ENCODE measurements at places on chromosomes 6 and 20.

GRCh38 chr6:98827295-98828159 lies 6.8 kb upstream of the POU3F2 start:
- no peak for DNase-seq

GRCh38 chr6:157563611-157564284 lies 182.8 kb downstream of the ZDHHC14 start:
- DNase-seq = no peak

DNA sequence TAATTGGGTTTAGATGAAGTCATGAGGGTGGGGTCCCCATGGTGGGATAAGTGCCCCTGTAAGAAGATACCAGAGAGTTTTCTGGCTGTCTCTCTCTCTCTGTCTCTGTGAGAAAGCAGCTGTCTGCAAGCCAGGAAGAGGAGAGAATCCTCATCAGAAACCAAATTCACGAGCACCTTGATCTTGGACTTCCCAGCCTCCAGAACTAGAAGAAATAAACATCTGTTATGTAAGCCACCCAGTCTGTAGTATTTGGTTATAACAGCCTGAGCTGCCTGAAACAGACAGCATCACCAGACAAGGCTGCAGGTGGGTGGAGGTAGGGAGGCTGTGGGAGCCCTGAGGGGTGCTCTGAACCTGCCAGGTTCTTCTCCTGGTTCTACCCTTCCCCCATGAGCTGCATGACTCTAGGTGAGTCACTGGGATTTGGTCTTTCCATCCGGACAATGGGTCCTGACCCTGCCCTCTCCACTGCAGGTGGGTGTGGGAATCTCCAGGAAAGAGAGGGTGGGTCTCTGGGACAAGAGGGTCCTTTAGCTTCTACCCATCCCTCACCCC lies 34.3 kb upstream of the VEGFA start:
- DNase-seq = no peak

DNA sequence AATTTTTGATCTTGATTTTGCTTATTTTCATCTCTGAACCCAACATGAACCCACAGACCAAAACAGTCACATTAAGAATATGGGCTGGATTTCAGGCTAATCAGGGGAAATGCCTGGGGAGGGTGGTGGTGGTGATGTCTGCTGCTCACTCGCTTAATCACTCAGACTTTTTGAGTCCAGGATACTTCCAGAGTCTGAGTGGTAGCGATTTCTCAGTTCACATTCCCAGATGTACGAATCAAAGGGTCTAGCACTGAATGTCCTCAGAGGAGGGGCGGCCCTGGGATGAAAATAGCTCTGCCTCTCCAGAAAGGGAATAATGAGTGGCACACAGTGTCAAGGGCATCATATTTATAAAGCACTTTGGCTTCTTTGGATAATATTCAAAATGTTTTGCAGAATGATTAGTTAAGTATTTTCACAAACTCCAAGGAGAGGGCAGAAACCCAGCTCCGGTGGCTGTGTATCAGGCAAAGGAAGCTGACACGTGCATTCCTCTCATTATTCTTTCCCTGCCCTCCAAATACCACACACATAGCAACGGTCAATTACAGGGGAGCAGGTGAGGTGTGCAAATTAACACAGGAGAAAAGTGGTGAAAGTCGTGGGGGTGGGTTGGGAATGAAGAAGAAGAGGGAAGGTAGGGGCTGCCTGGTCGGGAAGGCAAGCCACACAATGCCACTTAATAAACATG lies 345.2 kb upstream of the RSPO3 start:
- DNase-seq = no peak

GRCh38 chr20:46816886-46817638 lies 77.6 kb upstream of the EYA2 start:
- no peak for DNase-seq

GRCh38 chr6:146265056-146265455 lies 236.2 kb downstream of the GRM1 start:
- DNase-seq = no peak

GRCh38 chr6:139373154-139373927 lies 1.1 kb downstream of the CITED2 start:
- peak; percentile 71 for DNase-seq

DNA sequence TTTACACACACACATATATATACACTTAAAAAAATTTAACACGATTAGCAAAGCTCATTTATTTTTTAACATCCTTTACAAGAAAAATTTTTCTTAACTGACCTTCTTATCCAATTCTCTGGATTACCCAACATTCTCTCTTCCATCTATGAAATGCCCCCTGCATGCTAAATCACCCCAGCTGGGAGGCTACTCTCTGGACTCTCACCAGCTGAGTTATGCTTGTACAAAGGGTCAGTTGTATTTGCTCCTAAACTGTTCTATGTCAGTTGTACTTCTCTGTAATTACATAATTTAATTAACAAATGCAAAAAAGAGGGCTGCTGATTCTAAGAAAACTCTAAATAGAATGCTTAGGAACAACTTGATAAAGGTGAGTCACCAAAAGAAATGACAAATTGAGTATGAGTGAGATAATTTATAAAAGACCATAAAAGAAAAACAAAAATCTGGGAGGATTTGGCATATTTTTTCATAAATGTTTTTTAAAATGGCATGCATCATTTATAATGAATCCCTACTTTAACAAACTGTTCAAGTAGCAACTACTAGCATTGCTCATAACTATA lies 120.5 kb downstream of the KIF13A start:
- DNase-seq = no peak

- DNase-seq = no peak
Observed at GRCh38 chr6:85449818-85450759, at the start of gene NT5E. NT5E (plus strand) TSS chr6:85450083; CDS start chr6:85450140, 57 bp downstream.

DNA sequence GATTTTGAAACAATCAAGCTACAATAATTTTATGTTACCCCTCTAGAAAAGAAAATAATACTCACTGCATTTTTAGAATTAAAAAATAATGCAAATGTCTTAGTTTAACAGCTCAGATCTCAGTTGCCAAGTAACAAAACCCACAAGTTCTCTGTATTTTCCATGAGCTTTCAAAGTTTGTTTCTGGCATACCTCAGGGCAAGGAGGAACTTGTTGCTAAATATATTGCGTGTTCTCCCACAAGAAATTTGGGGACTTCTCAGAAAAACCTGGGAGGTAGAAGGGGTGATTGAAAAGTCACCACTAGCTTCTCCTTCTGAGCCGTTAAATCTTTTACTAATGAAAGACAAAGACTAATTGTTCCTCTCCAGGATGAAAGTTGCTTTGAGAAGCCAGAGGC lies 236.8 kb upstream of the MARCKS start:
- no peak for DNase-seq

- peak; percentile 32 for DNase-seq
Observed at GRCh38 chr6:11729076-11729475, 49.5 kb downstream of the ADTRP start.

GRCh38 chr20:5126512-5127203 lies at the start of gene CDS2:
CDS2 (plus strand) TSS chr20:5127008; CDS start chr20:5127093, 85 bp downstream.
- DNase-seq = peak; percentile 100

- DNase-seq = no peak
Observed at GRCh38 chr6:16227048-16227562, 11.3 kb upstream of the GMPR start.

- DNase-seq = no peak
Observed at GRCh38 chr6:130946076-130946475, 117.0 kb downstream of the EPB41L2 start.

- no peak for DNase-seq
Observed at GRCh38 chr6:88669475-88669874, 293.9 kb downstream of the RNGTT start.

GRCh38 chr6:71488186-71488585 lies 199.6 kb downstream of the OGFRL1 start:
- no peak for DNase-seq

DNA sequence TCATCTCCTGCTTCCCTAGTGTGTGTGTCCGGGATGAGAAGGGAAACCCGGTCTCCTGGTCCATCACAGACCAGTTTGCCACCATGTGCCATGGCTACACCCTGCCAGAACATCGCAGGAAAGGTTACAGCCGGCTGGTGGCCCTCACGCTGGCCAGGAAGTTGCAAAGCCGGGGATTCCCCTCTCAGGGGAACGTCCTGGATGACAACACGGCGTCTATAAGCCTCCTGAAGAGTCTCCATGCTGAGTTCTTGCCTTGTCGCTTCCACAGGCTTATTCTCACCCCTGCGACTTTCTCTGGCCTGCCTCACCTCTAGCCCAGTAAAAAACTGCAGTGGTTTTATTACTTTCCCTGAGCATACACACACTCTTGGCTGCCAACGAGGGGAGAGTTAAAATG lies 23.9 kb upstream of the C6orf141 start:
- DNase-seq = no peak

DNA sequence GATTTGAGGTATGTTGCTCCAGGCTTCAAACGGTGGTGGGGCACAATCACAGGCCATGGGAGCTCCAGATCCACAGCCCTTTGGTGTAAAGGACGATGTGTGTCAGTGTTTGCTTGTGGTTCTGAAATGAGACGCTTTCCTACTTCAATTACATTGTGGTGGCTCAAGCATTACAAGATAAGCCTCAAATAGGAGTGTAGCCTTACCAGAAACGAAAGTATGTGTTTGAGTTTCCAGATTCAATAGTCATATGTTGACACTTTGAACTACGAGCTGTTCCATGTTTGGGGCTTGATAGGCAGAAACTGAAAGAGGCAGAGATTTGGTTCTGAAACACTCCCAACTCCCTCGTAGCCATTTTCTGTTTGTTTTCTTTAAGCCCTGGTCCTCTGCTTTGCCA lies 187.1 kb downstream of the MYLK4 start:
- DNase-seq = no peak

- no peak for DNase-seq
Observed at GRCh38 chr6:41463062-41463930, 82.9 kb upstream of the FOXP4 start.

DNA sequence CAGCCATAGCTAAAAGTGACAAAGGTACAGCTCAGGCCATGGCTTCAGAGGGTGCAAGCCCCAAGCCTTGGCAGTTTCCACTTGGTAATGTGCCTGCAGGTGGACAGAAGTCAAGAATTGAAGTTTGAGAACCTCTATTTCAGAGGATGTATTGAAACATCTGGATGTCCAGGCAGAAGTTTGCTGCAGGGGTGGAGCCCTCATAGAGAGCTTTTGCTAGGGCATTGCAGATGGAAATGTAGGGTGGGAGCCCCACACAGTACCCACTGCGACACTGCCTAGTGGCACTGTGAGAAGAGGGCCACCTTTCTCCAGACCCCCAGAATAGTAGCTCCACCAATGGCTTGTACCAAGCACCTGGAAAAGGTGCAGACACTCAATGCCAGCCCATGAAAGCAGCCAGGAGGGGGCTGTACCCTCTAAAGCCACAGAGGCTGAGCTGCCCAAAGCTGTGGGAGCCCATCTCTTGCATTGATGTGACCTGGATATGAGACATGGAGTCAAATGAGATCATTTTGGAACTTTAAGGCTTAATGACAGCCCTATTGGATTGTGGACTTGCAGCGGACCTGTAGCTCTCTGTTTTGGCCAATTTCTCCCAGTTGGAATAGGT lies 1299.4 kb upstream of the MAP3K7 start:
- no peak for DNase-seq

- no peak for DNase-seq
Observed at GRCh38 chr6:35317483-35318195, 20.0 kb downstream of the DEF6 start.

- no peak for DNase-seq
Observed at GRCh38 chr6:36268478-36269275, 1.2 kb upstream of the PNPLA1 start.

DNA sequence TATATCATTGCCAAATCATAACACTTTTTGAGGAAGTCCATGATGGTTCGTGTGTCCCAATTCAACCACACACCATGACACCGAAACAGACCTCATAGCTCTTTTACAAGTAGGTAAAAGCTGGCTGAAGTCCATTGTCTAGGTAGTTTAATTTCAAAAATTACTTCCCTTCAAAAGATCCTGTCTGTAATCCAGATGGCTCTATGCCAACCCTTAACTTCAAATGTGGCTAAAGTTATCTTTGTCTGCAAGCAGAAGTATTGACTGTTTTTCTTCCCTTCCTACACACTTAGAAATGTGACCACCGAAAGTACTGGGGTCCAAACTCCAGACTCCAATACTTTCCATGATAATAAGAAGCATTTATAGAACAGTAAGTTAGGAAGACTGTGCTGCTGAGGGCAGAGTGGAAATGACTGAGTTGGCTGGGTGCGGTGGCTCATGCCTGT lies 8.3 kb upstream of the TIAM2 start:
- DNase-seq = no peak

- DNase-seq = no peak
Observed at GRCh38 chr6:98838032-98838431, 3.7 kb downstream of the POU3F2 start.

DNA sequence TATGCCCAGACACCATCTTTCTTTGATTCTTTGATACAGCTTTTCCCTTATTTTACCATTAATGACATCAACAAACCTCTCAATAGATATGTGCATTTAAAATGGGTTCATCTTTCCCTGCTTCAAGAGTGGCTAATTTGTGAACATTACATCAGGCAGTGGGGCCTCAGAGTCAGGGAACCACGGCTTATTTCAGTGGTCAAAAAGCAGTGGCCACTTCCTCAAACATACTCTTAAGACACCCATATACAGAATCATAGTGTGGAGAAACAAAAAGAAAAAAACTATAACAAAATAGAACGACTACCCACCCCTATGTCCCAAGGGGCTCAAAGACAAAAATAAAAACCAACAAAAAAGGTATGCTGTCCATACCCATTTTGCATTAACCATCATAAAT lies 12.9 kb downstream of the SALL4 start:
- DNase-seq = no peak

- peak; percentile 27 for DNase-seq
Observed at GRCh38 chr6:35497571-35498421, 917 bp upstream of the TEAD3 start.

DNA sequence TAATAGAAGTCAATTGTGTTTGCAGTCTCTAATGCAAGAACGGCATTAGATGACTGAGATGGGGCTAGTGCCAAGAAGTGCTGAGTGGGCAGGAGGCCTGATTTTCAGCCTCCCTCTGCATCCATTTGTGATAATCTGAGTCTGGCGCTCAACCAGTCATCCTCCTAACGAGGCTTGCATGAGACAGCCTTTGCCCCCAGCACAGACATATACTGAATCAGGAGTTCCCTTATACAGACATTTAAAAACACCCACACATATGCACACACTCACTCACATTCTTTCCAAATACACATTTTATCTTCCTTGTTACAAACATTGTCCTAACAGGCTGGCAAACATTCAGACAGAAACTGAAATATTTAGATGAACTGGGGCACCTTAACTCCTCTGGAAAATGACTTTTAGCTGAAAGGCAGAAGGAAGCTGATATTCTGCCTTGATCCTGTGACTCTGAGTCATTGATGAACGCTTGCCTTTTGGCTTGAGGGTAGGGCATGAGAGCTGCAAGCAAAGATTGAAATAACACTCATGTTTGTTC lies 562.3 kb downstream of the DHX35 start:
- DNase-seq = no peak

- DNase-seq = no peak
Observed at GRCh38 chr20:12482661-12483060, 526.1 kb upstream of the SPTLC3 start.

DNA sequence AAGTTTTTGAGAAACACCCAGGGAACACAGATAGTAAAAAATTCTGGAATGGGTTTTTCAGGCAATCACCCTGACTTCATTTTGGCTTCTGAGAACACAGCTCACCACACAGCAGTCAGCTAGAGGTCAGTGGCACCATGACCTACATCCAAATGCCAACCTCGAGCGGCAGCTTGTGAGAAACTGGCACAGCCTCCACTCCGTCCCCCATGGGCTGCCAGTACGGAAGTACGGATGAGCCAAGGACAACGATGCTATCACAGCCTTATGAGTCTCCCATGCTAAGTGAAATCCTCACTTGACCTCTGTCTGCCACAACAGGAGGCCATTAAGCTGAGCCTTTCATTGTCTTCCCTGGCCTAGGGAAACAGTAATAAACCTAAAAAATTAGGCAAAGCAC lies 32.0 kb downstream of the KIF16B start:
- DNase-seq = no peak

GRCh38 chr6:147204060-147204785 lies at the start of gene STXBP5:
STXBP5 (plus strand) TSS chr6:147204417; CDS start chr6:147204533, 116 bp downstream.
- DNase-seq = peak; percentile 30
